ENCODE measurements at places on chromosomes 6 and 20.

- DNase-seq: no peak
These were observed 67.2 kb downstream of the PLCG1 start for GRCh38 chr20:41204304-41205265.

GRCh38 chr20:15834857-15835256, 738.4 kb downstream of the KIF16B start:
- DNase-seq: no peak

DNA sequence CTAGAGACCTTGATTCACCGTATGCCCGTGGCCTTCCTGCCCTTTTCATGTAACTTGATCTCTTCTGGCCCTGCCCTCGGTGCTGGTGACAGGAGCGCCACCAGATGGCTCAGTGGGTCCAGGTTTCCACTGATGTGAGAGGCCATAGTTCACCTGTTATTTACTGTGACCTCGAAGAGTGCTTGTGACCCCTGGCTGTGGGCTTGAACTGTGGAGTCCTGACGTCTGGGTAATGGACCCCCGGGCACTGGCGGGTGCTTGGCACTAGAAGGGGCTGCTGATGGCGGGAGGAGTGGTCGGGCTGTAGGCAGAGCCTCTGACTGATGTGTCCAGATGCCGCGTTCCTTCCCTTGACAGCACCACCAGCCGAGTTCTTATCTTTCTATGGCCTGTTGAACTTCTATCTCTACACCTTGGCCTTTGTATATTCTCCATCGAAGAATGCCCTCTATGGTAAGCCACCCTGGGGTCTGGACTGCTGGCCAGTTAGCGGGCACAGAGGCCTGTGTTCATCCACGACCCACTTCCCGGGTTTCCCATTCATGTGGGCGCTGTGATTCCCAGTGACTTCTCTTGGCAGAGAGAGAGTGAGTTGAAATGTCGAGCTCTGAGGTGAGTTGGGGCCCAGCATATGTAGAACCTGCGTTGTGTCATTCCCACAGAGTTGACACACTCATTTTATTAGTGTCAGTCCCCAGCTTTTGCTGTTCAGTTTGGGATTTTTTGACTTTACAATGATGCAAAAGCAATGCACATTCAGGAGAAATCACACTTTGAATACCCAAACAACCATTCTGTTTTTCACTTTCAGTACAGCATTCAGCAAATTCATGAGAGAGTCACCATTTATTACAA, 14.9 kb downstream of the DYNLT1 start:
- no peak for DNase-seq

GRCh38 chr6:5590187-5590586, 328.9 kb downstream of the FARS2 start:
- DNase-seq: no peak

Data from cortex of kidney (tissue), 1 donor.